ENCODE measurements at places on chromosomes 3 and 15.

DNA sequence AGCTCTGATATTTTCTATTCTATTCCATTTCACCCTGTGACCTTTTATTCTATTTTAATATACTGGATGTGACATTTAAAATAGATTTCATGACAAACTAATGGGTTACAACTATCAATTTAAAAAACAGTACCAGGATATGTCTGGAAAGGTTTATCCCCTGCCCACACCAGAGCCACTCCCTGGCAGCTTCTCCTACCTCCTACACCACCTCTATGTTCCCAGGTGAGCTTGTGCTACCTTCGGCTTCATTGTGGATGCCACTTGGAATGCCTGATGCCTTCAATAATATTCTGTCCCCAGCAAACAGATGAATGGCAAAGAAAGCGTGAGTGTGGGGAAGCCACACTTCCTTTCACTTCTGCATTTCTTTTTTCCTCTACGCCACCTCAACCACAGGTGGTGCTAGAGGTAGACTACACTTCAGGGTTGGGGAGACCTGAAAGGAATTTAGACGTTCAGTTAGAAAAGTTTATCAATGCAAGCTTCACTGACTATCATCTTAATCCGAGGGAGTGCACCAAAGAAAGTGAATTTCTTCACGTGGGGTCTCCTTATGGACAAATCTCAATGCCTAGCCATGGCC lies 213.0 kb downstream of the SSR3 start:
- DNase-seq: no peak

GRCh38 chr15:96553931-96554330 lies 223.4 kb downstream of the NR2F2 start:
- DNase-seq: no peak

GRCh38 chr3:38015485-38015884 lies 14.0 kb downstream of the PLCD1 start:
- no peak for DNase-seq

DNA sequence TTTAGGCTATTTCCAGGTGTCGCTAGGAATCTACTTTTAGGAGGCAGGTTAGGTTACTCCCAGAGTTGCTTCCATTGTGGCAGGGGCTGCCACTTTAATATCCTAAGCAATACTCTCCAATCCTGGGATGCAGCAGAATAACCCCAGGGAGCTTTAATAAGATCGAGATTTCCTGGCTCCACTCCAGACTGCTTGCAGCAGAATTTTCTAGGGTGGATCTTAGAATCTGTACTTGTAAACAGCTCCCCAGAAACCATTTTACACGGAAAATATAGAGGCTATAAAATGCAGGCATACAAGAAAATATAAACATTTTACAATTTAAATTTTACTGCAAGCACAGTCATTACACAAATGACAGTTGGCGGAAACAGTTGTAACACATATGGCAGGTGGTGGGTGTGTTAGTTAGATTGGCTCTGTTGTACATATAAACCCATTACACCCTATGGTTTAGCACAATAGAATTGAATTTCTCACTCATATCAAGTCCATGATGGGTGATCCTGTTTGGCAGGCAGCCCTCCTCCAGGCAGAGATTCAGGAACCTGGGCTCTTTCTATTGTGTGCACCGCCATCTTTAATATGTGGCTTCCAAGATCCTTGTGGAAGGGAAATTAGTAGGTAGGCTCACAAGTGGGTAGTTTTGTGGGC lies 35.0 kb upstream of the TNFAIP8L3 start:
- no peak for DNase-seq

GRCh38 chr3:109685084-109686079 lies 348.0 kb upstream of the DPPA4 start:
- peak; percentile 93 for DNase-seq

GRCh38 chr3:58690490-58690889 lies 23.9 kb upstream of the FAM3D start:
- no peak for DNase-seq

- no peak for DNase-seq
These were observed 264.8 kb downstream of the SLCO3A1 start for GRCh38 chr15:92118162-92118935.

DNA sequence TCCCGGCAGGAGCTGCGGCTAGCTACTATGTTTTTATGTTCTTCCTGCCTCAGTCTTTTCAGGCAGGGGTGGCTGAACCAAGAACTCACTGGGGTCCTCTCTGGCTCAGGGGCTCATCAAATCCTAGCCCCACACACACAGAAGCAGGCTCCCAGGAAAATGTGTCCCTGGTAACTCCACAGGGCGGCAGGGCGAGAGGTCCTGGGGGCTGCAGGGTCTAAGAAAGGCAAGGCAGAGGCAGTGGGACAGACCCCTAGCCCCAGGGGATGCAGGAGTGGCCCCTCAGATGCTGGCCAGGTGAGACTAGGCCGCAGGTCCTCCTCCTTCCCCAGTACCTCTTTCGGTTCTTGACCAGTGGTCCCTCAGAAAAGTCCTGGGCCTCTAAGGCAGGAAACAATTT lies 48.9 kb downstream of the PTH1R start:
- peak; percentile 62 for DNase-seq

DNA sequence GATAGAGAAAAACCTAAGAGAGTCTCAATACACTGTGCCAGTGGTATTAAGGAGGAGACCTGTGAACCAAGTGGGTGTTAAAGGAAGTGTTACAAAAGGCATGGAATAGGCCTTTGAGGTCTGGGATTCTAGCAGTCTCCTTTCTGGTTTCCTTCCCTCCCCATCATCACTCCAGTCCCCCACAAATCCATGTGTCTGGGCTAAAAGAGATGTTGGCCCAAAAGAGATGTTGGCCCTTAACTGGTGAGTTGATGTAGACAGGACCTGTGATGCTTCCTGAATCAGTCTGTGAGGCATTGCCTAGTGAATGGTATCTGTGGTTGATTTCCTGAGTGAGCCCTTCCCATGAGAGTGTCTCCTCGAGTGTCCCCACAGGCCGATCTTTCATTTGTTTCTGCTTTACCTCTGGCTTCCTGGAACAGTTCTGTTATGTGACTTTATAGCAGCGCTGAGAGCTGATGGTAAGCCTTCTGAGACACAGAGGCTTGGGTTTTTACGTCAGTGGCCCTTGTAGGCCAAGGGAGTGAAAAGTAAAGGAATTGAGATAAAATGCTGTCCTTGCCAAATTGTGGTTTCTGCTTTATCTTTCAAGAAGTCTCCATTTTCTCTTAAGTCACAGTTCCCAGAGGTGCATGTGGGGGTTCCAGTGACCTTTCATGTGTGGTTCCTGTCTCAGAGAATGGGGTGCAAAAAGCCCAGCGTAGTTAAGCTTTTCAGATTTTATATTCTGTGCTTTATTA lies 87.8 kb downstream of the KLHL25 start:
- peak; percentile 79 for DNase-seq

DNA sequence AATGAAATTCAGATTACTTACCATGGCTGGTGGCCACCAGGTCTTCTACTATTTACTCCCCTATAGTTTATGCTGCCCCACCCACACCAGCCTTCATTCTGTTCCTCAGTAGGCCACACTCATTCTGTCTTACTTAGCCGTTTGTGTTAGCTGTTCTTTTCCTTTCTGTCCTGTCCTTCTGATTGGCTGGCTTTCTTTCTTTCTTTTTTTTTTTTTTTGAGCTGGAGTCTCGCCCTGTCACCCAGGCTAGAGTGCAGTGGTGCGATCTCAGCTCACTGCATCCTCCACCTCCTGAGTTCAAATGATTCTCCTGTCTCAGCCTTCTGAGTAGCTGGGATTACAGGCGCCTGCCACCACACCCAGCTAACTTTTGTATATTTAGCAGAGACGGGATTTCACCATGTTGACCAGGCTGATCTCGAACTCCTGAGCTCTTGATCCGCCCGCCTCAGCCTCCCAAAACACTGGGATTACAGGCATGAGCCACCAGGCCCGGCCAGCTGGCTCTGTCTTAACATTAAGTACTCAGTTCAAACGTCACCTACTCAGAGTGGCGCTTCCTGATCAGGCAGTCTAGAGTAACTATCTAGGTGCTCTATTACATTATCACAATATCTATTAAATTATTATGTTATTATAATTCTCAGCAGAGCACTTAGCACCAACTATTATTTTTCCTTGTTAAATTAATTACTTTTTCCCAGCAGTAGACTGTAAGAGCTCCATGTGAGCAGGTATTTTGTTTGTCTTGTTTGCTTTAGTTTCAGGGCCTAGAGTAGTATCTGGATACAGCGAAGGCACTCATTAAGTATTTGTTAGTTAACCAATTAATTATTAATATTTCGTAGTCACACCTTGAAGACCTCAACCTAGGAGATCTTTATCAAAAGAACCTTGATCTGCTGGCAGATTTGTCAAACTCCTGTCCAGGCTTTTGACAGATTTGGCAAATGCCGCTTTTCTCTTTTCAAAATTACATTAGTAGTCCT lies 6.4 kb downstream of the CMSS1 start:
- DNase-seq: no peak

DNA sequence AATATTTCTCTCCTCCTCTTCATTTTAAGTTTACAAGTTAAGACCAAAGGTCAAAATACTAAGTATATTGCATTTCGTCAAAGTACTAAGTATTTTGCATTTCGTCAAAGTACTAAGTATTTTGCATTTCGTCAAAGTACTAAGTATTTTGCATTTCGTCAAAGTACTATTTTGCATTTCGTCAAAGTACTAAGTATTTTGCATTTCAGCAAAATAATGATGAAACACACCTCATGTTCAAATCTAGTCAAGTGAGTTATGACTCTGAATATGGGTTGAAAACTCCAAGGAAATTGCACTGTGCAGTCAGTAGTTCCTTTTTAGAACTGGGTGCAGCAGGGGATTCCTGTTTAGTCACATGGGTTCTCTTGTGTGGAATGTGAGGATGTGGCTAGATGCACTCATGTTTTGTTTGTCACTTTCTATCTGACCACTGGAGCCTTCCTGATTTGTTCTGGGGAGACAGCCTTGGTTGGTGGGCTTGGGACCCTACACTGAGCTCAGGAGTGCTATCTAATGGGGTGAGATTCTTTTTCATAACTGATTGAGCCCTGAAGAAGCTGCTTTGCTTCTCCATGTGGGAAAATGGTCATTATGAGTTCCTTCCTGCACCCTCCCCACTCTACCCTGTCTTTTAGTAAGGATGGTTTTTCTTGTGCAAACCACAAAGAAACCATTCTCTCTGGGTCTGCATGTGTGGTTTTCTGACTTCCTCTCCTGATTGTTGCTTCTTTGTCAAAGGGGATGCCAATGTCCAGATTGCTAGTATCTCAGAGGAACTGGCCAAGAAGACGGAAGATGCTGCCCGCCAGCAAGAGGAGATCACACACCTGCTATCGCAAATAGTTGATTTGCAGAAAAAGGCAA lies 73.4 kb downstream of the CCK start:
- DNase-seq: no peak

DNA sequence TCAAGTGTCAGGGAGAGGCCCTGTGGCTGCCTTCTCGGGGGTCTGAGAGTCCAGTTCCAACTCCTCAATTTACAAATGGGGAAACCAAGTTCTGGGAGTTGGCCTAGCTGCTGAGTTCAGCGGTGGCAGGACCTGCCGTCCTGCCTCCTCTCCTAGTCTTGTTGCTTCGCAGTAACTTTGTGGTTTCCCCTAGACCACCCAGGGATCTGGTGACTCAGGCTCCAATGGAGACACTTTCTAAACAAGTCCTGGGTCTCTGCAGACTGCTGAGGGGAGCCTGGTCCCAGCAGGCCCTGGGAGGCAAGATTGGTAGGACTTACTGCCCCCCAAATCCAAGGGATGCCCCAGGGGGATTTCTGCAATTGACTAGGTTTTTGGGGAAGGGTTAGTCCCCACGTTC lies 83.6 kb downstream of the SMAD6 start:
- DNase-seq: no peak

DNA sequence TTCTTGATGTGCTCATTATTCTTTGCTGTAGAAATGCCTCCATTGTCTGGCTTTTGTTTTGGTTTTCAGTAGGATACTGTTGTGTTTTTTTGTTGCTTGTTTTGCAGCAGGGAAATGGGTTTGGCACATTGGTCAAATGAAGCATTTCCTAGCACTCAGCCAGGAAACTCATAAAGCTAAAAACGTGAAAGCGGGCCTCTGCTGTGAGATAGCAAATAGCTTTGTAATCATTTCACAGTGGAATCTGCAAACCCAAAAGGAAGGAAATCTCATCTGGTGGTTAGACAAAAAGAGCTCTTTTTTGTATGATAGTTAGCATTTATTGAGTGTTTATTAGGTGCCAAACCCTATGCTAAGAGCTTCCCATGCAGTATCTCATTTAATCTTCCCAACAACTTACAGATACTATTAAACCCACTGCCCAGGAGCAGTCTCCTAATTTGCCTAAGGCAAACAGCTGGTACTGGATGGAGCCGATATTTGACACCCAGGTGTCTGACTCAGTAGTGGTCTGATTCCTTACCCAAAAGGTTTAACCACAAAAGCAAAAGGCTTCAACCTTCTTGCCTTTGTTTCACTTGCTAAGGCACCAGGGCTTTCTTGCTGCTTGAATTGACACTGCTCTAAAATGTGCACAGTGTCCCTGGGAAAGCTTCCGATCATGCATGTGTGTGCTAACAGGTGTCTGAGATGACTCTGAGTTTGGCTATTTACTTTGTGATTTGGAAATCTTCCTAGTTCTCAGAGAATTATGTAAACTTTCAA lies 527.9 kb upstream of the MDFIC2 start:
- DNase-seq: no peak

DNA sequence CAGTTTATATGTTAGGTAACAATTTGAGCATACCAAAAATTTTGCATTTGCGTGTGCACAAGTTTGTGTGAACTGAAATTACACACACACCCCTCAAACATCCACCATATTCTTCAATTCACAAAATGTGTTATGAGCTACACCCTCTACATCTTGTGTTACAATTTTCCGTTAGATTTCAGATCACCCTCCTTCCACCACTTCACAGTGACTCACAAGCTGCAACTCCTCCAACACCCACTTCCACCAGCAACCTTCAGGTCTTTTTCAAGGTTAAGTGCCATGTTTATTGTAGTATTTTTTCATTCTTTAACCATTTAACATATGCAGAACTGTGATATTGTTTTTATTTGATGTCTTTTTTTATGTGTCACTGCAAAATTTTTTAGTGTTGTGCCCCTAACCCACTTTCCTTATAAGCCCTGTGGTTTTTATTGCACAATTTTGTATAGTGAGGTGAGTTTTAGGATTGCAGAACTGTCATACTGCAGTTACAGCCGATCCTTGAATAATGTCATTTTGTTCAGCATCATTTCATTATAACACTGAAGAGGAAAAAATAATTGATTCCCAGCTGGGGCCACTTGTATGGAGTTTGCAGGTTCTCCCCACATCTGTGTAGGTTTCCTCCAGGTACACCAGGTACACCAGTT lies 148.9 kb downstream of the PLCL2 start:
- no peak for DNase-seq

GRCh38 chr15:88663141-88663621 lies 24.4 kb downstream of the ISG20 start:
- DNase-seq: peak; percentile 60

GRCh38 chr3:196726788-196727675 lies 12.6 kb upstream of the PAK2 start:
- DNase-seq: no peak

DNA sequence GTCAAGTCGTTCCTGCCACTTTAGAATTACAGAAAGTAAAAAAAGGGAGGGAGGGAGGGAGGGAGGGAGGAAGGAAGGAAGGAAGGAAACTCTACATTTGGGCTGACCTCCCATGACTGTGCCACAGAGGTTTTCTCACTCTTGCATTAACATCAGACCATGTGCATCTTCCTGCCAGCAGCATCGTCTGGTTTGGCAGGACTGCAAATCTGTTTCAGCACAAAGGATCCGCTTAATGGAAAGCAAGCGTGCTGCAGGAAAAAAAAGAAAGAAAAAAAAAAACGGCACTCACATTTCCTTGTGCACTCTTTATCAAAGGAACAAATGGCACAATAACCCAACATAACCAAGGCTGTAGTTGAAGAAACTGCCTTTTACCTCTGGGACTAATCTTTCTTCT lies 148.8 kb upstream of the HES1 start:
- DNase-seq: no peak

GRCh38 chr15:20344601-20345400 lies 196.8 kb downstream of the GOLGA6L6 start:
- DNase-seq: peak; percentile 71

- DNase-seq: no peak
These were observed 26.4 kb downstream of the RTF1 start for GRCh38 chr15:41443275-41443674.

Measured in coronary artery (tissue), 2 donors.